ENCODE measurements at places on chromosomes 5 and 9.

- DNase-seq, result no peak
Observed at GRCh38 chr9:117771136-117771535, 66.9 kb downstream of the TLR4 start.

DNA sequence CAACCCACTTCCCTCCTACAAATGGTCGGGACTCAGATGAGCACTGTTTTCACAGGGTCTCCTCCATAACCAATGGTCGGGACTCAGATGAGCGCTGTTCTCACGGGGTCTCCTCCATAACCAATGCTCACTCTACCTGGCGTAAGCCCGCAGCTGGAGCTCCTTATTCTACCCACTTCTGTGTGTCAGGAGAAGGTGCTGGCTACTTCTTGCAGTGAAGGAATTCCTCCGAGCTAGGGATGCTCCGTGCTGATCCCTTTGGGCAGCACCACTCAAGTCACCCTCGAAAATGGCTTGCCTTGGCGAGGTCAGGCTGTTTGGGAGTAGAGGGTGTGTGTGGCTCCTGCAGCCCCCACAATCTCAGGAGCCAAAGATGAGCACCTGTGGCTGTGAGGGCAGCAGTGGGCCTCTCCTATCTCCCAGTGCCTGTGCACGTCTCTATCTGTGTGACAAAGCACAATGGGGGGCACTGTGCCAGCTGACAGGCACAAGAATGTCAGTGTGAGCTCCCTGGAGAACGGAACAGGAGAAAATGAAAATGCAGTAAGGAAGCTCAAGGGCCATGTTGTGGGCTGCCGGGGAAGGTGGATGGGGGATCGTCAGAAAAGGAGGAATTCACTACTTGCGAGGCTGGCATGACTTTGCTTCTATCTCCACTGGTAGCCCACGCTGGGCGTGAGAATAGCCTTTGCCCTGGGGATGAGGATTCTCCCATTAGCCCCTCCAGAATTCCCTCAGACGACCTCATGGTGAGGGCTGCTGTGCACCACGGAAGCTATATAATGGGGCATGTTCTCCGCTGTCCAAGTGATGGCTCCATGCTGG lies 3.9 kb upstream of the BTNL9 start:
- DNase-seq, result no peak

DNA sequence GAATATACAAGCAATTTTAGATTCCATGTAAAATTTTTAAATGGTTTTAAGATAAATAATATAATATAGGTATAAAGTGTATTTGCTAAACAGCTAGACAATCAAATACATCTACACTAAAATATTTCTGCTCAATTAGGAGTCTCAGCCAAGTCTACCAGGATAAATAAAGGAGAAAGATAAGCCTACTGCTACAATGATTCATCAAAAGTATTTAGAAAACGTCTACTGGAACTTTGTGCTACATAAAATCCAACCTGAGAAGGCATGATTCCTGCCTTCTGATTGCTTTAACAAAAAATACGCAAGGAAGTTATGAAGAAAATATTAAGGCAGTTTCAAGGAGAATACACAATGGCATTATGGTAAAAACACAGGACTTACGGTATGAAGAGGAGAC lies 570.6 kb downstream of the EFNA5 start:
- no peak for DNase-seq

DNA sequence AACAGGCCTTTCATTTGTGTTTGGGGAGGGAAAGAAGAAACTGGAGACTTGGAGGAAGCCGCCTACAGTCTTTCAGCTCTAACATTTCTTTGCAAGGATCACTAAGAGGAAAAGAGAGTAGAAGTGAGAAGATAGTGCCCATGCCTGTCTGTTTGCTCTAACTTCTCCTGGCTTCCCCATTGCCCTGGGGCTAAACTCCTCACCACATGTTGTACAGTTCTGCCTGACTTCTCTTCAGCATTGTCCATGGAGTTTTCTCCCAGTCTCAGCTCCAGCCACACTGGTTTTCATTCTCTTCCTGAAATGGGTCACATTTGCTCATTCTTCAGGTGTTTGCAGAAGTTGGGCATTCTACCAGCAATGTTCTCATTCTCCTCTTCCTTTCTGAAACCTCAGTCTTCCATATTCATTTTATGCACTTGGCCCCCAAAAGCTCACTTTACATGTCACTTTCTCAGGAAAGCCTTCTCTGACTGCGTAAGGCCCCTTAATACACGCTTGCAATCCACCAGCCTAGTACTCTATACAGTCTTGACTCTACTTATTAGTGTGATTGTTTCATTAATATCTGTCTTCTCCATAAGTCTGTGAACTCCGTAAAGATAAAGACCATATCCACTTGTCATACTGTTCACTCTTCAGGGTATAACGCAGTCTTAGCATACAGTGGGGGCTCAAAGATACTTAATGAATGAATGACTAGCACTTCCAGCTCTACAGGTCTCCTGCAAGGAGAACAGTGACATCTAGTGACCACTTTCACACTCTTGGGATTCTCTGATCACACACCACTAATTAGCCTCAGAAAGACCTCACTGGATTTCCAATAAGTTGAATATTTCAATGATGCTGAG lies 40.2 kb upstream of the TRIM32 start:
- DNase-seq, result no peak

- DNase-seq, result no peak
Observed at GRCh38 chr9:37639841-37640240, 10.9 kb upstream of the FRMPD1 start.

DNA sequence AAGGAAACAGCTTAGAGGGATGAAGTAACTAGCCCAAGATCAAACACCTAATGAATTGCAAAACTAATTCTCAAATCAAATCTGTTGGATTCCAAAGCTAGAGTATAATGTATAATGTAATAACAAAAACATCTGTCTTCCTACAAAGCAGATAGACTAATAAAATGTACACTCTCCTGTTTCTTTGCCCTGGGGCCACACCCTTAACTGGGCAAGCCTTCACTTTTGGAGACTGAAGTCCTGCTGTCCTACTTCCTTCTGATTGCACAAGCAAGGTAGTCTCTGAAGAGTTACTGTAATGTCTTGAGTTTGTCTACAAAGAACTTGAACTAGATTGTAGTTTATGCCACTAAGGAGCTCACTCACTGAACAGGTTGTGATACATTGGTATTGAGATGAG lies 2.5 kb downstream of the TTC1 start:
- no peak for DNase-seq

- no peak for DNase-seq
Observed at GRCh38 chr5:177498013-177498787, 796 bp upstream of the PDLIM7 start.

- peak; percentile 83 for DNase-seq
Observed at GRCh38 chr9:35616681-35617459, 1.3 kb downstream of the CD72 start.

GRCh38 chr5:77560677-77561263 lies 68.7 kb upstream of the WDR41 start:
- peak; percentile 19 for DNase-seq

DNA sequence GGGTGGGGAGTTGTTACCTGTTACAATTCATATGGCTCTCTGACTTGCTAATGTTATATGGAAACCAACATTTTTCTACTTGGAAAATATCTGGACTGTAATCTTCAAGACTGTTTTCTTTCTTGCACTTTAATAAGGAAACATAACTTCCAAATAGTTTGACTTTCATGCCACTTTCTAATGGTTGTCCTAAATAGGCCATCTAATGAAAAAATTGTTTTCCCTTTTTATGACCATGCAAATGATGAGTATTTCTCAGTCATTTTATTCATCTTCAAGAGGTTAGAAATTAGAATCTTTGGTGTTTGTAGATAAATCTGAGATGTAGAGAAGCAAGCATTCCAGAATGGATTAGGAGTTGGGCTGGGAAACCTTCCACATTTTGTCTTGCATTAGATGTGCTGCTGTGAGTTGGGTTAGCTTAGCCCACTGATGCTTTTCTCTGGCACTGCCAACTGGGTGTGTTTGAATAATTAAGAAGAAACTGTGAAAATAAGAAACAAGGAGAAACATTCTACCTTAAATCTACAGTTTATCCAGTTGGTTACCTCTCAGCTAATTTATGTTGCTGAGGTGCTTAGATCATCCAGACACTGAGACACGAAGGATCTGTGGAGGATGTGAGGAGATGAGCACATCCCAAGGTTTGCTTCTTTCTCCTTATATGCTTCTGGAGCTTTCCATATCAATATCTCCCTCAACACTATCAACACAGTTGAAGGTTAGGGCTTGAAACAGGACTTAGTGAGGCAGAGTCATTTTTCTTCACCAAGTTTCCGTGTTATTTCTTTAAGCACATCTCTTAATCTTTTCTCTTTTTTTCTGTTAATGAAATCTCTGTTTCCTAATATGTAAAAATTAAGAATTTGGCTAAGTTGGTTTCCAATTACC lies 2.7 kb downstream of the RASGRF2 start:
- DNase-seq, result no peak

GRCh38 chr9:72362680-72363139 lies 2.3 kb downstream of the ZFAND5 start:
- DNase-seq, result peak; percentile 61

GRCh38 chr5:54361691-54362411 lies 51.5 kb upstream of the ARL15 start:
- no peak for DNase-seq

DNA sequence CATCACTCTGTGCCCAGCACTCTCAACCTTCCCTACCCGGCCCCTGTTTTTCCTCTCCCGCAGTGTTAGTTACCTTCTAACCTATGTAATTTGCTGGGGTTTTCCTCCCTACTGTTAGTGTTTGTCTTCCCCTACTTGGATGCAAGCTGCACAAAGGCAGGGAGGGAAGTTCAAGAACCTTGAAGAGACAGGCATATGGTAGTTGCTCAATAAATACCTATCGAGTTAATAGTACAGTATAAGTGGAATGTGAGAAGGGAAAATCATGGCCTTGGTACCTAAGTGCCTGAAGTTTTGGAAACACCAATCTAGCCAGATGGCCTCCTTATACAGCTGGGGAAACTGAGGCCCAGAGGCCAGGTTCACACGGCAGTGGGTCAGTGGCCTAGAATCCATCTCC lies 24.2 kb downstream of the PDGFRB start:
- no peak for DNase-seq
